ENCODE measurements at places on chromosomes 6 and 20.

GRCh38 chr20:1900321-1900801 lies 5.2 kb downstream of the SIRPA start:
- DNase-seq = peak; percentile 81

DNA sequence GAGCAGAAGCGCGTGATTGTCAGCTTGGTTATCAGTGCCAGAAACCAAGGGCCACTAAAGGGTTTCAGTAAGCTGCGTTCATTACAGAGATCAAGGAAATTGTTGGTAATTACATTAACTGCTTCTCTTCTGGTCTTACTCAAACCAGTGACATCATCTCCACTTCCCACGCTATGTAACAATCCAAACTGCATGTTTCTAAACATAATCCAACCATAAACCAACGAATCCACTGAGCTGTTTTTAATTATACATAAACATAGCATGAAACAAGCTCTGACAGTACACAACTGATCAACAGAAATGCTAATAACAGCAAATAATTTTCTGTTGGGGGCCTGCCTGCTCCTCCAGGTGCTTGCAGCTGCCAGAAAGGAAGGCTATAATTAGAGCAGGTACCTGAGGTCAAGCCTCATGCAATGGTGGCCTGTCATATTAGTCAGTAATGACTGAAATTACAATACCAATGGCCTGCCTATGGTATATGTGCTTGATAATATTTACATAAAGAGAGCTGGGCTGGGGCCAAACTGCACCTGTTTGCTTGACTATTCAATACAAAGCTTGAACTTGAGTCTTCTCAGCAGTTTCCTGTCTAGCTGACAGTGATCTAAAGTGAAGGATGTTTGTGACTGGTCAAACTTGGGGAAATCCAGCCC lies 40.1 kb downstream of the ILRUN start:
- peak; percentile 96 for DNase-seq

DNA sequence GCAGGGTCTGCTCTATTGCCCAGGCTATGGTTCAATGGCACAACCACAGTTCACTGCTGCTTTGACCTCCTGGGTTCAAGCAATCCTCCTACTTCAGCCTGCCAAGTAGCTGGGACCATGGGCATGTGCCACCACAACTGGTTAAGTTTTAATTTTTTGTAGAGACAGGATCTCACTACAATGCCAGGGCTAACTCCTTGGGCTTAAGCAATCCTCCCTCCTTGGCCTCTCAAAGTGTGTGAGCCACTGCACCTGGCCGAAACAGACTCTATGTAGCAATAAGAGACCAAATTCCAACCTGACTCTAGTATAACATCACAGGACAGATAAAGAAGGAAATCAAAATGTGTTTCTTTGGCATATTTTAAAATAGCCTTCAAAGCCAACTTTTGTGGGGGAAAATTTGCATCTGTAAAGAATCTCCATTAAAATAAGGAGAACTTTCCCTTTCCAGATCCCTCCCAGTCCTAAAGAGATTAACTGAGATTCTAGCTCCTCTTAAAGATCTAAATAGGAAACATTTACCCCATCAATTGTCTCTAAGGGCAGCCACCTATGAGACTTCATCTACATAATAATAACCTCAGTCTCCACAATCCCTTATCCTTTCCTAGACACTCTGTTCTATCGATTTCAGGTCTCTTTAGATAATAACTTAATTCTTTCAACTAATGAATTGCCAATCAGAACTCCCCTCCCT lies 94.7 kb upstream of the PLCB4 start:
- no peak for DNase-seq

- DNase-seq = no peak
These were observed 120.1 kb downstream of the AIG1 start for GRCh38 chr6:143180826-143181225.

GRCh38 chr20:1186367-1186991 lies 1.7 kb upstream of the TMEM74B start:
- no peak for DNase-seq

Measured in DMS153 (cell line).